ENCODE measurements at places on chromosomes 7 and 10.

DNA sequence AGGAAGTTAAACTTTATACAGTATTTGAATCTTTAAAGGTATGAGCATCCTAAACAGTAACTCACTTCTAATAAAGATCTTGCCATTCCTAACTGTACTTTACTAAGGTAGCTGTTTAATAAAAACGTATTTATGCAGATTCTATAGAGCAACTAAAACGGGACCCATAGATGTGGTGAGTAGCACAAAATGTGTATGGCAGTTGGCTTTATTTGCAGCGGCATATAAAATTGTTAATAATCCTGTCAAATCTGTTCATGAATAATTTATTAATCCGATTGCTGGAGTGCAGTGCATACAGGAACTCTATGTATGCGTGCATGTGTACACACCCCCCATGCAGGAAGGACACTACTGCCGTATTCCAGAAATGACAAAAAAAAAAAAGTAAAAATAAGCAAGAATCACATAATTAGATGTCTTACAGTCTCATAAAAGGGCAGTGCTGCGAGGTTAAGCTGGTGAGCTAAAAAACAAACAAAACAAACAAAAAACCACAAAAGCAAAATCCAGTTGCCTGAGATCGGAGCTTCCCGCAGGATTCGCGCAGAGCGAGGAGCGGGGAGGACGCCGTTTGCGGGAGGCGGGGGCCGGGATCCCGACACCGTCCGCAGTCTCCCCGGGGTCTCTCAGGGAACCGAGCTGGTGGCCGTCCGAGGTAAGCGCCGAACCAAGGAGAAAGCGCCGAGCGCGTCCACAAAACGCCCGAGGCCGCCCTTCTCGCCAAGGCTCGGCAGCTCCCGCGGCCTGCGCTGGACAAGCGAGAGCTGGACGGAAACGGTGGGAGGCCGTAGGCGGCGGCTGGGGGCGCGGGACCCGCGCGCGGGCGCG, 518 bp upstream of the COMMD3 start:
- no peak for DNase-seq

- DNase-seq, result no peak
Observed at GRCh38 chr10:132712743-132713142, 73.2 kb downstream of the NKX6-2 start.

DNA sequence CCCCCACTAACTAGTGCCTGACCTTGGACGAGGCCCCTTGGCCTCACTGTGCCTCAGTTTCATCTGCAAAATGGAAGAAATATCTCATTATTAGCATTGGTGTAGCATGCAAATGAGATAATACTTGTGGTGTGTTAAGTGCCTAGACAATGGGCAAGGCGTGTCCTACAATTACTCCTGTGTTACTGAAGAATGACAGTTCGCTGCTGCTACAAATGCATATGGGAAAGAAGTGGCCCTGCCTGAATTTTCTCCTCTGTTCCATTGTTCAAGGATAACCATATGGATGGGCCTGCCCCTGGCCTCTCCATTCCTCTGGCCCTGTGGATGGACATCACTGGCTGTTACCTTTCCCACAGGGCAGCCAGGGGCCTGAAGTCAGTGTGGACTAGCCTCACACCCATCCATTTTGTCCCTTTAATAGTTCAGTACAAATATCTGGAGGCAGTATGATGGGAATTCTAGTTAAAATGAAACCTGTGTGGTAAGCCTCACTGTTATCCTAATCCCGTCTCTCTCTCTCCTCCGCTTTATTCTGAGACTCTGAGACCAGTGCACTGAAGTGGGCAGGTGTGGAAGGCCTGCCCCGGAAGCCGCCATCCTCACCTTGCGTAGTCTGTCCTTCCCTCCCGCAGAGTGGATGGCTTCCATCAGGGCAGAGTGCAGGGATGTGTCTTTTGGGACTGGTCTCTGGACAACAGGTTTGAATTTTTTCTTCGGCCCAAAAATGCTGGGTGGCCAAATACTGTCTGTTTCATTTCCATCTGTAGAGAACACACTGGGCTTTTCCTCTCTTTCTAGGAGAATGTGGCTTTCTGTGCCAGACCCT, 244.6 kb upstream of the GRB10 start:
- no peak for DNase-seq

DNA sequence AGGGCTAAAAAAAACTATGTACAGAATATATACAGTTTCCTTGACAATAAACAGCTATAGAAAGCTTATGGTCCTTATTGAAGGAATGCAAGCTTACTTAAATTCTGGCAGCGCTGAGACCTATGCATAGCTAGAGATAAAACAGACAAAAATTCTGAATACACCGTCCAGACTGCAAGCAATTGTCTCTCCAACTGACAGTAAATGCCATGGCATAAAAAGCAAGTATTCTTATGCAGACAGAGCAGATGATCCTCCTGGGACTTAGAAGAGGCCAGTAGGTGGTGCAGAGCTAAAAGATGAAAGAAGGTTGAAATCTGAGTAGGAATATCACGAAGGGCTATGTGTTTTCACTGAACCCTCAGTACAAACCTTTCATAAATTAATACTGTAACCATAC, 157.0 kb upstream of the CACNA2D1 start:
- no peak for DNase-seq

GRCh38 chr7:90599892-90600555, 3.9 kb downstream of the CDK14 start:
- no peak for DNase-seq

DNA sequence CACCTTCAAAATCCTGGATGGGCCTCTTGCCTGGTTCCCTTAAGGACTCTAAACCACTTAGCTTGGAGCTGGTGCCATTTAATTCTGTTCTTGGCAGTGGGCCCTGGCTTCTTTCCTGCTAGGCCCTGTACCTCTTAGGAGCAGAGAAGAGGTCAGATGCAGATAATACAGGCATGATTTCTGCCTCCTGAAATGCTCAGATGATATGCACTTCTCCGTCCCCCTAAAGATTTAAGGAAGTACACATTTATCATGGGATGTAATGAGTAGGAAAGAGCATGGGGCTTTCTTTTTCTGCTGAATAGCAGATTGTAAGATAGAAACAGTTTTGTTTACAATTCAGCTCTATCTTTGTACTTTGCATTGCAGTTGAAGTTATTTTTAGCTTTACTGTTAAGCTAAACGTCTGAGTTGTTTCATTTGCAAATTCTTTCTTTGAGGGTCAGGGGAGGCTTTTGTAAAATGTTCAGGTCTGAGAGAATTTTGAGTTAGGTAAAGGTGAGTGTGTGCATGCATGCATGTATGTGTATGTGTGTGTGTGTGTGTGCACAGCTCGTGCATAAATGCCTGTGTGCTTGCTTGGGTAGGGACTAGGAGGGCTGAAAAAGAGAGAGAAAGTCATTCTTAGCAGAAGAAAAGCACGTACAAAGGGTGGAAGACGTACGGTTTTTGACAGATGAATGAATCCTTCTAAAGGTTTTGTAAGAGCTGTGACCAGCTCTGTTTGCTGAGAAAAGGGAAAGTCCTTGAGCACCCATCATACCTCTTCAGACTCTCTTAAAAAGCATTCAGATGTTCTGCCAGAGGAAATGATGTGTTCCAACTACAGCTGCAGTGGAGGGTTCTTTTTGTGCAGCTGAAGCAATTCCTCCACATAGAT, 364.2 kb downstream of the AUTS2 start:
- DNase-seq, result peak; percentile 51

DNA sequence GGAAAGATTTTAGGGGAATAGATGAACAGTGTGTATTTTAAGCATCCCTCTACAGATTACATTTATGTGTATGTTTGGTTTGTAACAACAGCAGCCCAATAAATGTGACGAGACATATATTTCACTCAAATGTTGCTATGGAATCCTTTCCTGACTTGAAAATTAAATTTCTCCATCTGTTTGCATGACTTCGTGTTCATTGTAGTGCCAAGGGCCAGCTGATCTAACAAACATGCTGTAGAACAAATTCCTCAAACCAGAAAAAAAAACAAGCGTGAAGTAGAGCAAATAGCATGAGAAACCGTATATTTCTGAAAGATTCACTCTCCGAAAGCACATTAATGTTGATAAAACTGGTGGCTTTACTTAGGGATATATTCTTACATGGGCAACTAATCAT, 87.8 kb downstream of the NRCAM start:
- DNase-seq, result no peak

DNA sequence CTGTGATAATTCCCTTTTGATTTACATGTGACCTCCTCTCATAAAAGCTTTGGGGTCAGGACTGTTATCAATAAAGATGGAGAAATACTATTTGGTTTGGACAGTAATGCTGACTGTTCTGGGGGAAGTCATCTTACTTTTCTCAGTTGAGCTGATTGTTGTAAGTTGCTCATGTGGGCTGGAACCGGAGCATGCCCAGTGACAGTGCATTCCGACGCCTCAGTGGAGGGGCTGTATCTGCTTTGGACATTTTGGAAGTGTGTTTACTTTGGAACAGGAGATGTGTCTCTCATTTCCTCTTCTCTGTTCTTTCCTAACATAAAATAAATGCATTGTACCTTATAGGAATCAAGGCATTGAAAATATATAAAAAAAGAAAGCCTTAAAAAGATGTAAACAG, 30.1 kb downstream of the RBM33 start:
- DNase-seq, result no peak

DNA sequence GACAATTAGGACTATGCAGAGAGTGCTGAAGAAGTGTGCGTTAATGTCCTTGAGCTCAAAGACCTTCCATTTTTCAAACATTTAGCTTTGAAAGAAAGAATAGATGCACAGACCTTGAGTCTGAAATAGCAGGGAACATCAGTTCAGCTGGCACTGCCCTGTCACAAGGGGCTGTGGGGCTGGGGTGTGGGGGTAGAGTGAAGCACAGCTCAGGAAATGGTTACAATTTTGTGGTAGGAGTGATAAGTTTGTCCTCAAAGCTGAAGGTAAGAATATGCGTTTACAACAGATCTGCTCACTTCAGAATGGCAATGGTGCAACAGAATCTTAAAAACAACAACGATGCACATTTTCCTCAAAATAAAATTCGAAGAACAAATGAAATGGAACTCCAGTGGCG, 33.6 kb downstream of the SMKR1 start:
- DNase-seq, result no peak

DNA sequence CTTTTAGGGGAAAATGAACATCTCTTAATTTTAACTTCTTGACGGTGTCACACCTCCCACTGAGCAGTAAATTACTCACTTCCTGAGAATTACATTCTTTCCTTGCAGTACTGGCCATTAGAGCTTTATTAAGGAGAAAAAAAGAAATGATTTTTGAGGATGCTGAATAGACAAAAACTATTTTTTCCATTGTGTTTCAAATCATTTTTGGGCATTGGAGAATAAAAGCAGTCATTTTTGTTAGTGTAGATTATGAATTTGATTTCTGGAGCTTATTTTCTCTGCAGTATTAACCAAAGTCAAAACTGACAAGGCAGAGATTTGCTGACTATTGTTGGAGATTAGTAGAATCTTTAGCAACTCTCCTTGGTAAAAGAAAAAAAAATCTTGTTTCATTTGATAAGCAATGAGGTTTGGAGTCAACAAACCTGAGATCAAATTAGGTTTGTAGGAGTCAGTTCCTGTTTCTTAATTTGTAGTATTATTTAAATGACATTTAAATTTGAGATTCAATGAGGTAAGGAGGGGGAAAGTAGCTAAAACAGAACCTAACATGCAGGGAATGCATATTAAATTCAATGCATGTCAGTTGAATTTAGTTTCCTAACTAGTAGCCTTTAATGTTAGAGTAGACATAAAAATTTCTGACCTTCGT, 70.6 kb downstream of the AP3M1 start:
- no peak for DNase-seq

DNA sequence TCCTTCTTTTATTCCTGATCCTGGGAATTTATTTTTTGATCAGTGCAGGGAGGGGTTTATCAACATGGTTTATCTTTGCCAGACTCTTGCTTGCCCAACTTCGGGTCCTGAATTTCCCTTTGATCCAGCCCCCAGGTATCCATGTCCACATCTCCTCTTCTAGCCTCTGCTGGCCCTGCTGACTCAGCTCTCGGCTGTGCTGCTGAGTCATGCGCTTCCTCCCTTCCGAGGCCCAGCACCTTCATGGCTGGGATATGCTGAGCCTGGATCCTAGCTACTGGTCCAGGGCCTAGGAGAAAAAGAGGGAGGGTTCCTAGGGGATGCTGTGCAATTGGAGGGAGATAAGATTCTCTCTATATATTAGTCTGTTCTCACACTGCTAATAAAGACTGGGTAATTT, 380.7 kb upstream of the SHH start:
- no peak for DNase-seq

- peak; percentile 62 for DNase-seq
Observed at GRCh38 chr7:116499168-116500077, at the start of gene CAV2. TSS of gene CAV2 (plus strand) at chr7:116499738. CDS start at chr7:116499782, 44 bp downstream.

DNA sequence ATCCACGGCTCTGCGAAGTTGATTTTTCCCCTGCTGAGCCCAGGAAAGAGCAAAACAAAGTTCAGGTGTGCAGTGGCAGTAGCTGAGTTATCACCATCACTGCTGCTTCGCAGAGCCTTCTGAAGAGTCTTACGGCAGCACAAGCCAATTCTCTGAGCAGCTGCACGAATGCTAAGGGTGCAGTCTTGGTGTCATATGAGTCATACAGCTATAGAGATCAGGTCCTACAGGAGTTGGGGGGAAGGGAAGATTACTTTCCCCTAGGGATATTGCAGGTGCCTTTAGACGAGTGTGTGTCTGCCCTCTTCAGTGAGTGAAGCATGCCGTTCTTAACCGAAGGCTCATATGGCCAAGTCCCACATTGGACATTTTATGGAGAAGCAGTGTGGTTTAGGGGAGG, 227.8 kb downstream of the CELF2 start:
- DNase-seq, result peak; percentile 89

DNA sequence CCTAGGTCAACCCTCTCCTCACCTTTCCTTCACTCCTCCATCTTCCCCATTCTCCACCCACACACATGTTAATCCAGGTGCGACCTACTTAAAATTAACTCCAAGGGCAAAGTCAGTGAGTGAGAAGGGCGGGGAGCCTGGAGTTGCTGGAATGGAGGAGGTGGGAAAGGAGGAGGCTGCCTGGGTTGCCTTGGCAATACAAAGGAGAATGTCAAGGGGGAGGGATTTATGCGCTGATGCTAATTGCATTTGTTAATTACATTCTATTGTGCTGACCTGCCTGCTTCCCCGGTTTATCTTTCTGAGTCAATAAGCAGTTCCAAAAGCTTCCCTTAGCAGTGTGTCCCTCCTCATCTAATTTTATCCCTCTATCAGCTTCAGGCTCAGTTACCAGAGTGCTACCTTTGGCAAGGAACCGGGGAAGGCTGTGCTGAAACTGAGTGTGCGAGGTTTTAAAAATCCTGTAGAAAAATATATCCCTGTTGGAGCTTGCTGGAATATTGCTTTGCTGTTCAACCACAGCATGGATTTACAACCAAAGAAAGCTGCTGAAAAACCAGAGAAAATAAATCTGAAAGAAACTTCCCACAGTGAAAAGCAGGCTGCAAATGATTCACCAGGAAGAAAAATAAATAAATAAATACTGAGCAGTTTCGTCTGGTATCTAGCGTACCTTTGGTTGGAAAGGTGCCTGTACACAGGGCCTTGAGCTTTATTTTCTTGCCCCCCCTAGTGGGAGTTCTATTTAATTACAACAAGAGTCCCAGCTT, 113.2 kb upstream of the DGKB start:
- DNase-seq, result peak; percentile 80

DNA sequence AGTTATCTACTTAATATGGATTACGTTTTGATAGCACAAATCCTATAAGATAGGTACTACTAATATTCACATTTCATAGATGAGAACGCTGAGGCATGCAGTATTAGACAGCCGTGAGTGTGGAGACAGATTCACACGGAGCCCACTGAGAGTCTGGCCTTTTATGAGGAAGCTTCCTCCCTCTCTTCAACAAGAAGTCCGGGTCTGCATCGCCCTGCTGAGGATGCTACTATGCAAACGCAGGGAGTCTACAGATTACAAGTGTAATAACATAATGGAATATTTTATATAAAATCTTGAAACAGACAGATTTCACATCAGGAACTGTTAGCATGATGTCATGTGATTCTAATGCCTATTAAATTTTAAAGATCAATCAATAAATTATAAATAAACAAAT, 255.9 kb upstream of the GLI3 start:
- DNase-seq, result no peak
